ENCODE measurements at places on chromosomes 16 and 17. TPM values are rescaled to one million over a fixed set of nuclear protein-coding genes. Genes with fewer than 3 reads are reported as not detected.

SF3B3 gene
- total RNA-seq, result 329 TPM

ALDH3A1 gene
- not detected for total RNA-seq

GPATCH8 gene
- 43.0 TPM for total RNA-seq

CDRT15 gene
- total RNA-seq, result not detected

ELMO3 gene
- 8.3 TPM for total RNA-seq

GRCh38 chr17:82063424-82064415 is 1.9 kb downstream of the DUS1L start:
- DNase-seq, result no peak

DNA sequence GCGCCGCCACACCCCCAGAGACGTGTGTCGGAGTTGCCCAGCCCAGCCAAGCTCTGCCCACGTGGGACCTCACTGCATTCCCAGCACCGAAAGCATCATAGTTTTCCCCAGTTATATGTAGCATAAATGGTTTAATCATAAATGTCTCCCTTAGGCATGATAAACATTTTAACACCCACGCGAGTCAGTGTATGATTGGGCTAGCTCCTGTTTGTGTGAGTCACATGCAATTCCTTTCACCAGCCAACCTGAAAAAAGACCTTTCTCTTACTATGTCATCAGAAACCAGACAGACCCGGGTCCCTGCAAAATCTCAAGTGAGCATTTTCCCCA is 9.2 kb downstream of the TAF1C start:
- DNase-seq, result no peak

DNA sequence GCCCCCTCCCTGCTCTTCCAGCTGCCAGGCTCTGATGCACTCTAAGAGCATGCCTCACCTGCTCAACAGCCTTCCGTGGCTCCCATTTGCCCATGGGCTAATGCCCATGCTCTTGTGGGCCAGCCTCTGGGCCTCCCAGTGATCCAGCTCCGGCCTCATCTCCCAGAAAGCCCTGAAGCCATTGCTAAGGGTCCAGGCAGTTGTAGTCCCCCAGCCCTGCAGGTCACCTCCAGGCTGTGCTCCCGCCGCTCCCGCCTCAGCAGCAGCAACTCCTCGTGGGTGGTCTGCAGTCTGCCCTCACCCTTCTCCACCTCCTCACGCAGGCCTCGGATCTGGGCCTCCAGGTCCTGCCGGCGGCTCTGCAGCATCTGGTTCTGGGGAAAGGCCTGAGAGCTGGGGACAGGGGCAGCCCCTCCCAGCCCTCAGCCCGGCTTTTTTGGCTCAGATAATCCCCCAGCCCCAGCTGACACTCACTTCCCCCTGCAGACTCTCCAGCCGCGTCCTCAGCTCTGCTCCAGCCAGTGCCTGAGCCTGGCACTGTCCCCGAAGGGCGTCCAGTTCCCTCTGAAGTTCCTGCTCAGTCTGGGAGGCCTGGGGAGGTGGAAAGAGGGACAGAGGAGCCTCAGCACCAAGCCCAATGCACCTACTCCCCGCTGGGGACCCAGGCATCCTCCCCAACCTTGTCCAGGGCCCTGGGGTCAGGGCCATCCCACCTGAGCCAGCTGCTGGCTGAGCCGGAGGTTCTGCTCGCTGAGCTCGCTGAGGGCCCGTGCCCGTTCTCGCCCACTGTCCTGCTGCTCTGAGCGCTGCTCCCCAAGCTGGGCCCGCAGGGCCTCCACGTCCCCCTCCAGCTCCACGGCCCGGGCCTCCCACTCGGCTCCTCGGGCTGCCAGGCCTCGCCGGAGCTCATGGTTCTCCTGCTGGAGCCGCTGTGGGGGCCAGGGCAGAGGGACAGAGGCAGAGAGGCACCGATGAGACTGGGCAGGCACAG is 6.2 kb downstream of the BICDL2 start:
- DNase-seq, result no peak

GRCh38 chr17:74878658-74879057 is 5.9 kb upstream of the FDXR start:
- DNase-seq, result no peak

DNA sequence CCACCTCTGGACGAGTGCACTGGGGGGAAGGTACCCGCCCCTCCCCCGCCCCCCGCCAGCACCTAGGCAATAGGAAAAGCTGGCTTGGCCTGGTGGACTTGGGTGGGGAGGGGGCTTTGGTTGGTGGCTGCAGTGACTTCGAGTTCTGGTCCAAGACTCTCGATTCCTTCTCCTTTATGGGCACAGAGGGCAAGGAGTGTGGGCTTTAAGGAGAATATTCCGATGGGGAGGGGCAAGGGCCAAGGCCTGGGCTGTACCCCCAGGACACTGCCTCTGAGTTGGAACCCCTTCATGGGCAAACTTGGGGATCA is 409 bp downstream of the ACSF2 start:
- DNase-seq, result no peak

GRCh38 chr17:51455211-51455610 is 194.9 kb downstream of the UTP18 start:
- DNase-seq, result no peak

GRCh38 chr16:19432429-19432828 is 14.7 kb downstream of the TMC5 start:
- no peak for DNase-seq

GRCh38 chr17:35801583-35802224 is 6.3 kb upstream of the MMP28 start:
- DNase-seq, result no peak

GRCh38 chr16:29898804-29899515 is 390 bp downstream of the SEZ6L2 start:
- no peak for DNase-seq

DNA sequence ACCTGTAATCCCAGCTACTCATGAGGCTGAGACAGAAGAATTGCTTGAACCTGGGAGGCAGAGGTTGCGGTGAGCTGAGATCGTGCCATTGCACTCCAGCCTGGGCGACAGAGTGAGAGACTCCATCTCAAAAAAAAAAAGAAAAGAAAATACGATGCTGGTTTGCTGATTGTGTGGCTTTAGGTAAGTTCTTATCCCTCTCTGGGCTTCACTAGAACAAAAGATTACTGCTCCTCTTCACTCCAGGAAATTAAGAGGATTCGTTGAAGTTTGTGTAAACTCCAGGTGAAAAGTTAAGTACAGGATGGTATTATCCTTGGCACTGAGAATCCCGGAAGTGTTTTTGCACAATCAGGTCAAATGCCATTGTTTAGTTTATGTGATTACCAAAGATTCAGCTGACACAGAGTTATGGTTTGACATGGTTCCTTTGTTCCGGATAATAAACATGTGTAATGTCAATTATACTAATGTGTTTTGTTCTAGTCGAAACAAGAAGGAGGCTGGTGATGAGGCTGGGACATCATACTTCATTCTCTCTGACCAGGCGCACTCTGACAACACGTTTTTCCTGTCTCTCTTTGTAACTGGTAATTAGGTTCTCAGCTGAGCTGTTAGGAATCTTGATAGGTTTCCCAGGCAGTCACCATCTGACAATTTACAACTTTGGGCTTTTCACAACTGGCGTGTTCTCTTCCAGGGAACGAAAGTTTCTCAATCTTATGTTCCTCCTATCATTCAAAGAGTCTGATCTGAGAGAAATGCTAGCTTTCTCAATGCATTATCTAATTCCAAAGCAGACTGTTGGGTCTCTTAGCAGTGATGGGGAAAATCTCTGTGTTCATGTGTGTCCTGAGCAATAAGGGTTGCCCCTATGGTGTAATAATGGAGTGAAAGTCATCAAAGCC is 10.8 kb upstream of the TAOK1 start:
- DNase-seq, result no peak
